Anterior cingulate cortex (tissue), 58 donors: ENCODE measurements at places on chromosomes 2 and 18.

DNA sequence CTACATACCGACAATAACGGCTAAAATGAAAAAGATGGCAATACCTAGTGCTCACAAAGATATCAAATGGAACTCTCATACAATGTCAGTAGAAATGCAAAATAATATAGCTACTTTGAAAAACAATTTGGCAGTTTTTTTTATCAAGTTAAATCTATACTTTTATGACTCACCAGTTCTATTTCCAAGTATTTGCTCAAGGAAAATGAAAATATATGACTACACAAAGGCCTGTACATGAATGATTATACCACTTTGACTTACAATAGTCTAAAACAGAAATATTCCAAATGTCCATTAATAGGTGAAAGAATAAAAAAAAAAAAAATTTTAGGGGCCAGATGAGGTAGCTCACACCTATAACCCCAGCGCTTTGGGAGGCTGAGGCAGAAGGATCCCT is 219.8 kb downstream of the ZRANB3 start:
- no peak for DNase-seq

DNA sequence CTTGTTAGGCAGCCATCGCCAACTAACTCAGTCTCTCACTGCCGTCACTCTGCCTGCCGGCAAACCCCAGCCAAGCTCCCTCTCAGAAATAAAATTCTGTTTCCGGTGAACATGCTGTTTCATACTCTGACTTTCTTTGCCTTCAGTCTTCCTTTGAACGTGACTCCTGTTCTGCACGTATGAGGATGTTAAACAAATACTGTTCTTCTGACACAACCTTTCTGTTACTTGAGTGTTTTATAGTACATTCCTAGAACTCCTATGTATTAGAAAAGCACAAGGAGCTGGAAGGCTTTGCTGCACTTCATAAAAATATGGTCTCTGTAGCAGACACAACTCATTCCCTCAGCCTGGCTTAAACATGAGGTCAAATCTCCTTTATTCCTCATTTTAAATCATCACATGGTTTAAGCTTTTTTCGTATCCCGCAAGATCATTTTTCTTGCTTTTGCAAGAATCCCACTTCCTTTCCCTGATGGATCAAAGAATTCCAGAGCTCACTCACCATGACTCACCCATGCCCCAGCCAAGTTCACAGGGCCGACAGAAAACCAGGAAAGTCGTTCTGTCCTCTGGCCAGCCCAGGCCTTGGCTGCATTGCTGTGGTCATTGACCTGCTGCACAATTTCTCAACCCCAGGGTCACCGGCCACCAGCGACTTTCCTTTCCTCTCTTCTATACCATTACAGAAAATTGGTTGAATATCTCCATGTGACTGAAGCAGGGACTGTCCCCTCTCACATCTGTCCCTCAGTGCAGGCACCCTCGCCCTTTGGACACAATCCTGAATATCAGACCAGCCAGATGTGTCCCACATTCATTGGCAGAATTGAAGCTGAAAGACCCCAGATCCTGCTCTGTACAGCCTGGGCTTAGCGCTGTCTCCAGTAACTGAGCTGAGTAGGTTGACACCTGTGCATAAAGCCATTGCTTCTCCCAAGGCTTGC is 183.1 kb upstream of the ARL4C start:
- DNase-seq: no peak

- no peak for DNase-seq
These were observed 64.9 kb downstream of the NCKAP5 start for GRCh38 chr2:133503323-133503722.

DNA sequence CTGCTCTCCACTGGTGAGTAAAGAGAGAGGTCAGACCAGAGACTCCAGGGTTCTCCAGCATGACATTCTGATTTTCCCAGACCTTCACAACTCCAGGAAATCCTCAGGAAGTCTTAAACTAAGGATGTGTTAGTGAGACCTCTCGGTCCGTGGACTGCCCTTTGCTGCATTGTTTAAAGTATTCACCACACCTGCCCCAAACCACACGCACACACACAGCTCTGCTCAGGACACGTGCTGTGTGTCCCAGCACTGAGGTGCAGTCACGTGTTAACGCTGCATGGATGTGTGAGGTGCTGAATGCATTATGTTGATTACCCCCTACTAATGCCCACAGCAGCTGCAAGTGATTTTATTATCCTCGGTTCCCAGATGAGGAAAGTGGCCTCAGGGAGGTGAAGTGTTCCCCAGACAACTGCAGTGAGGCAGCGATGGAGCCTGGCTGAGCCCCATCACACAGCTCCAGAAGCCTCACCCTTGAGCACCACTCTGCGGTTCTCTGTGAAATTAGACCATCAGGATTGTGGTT is 68.4 kb downstream of the TRAPPC12 start:
- no peak for DNase-seq

DNA sequence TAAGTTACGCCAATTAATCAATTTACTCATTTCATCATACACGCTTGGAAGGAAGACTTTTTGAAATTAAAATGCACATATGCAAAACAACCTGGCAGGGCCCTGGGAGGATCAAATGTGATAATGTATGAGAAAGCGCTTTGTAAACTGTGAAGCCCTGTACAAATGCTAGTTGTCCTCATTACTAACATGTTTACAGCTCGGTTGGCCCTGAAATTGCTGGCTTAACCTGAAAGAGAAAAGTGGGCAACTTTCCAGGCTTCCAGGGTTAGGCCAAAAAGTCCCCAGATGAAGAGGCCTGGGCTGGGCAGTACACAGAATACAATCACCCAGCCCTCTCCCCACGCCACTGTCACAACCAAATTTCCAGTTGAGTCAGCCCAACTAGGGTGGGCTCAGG is 60.2 kb downstream of the DNMT3A start:
- no peak for DNase-seq

DNA sequence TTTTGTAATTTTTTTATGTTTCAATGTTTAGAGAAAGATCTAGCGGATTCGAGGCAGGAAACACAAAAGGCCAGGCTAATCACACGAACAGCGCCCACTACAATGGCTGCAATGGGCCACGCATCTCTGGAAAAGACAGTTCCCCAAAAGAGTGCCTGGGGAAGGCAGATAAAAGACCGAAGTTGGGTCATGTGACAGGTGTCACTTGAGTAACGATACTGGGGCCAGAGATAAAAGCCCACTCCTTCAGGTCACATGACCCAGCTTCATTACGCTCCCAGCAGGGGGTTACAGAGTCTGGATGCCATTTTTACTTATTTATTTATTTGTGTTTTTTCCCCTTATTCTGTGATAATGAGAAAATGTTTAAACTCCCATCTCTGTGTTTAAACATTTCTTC is 95.4 kb downstream of the CDK15 start:
- DNase-seq: no peak

DNA sequence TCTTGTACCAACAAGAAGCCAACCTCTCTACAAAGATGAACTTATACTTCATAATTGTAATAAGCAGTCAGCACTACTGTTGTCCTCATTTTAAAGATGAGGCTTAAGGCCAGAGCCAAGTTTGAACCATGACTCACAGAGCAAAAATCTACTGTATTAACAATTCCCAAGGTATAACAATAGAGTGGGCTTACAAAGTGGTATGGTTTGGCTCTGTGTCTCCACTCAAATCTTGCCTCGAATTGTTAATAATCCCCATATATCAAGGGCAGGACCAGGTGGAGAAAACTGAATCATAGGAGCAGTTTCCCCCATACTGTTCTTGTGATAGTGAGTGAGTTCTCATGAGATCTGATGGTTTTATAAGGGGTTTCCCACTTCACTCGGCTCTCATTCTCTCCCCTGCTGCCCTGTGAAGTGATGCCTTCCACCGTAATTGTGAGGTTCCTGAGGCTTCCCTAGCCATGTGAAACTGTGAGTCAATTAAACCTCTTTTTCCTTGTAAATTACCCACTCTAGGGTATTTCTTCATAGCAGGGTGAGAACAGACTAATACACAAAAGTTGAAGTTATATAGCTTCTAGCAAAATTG is 19.5 kb downstream of the MRPL44 start:
- DNase-seq: no peak

DNA sequence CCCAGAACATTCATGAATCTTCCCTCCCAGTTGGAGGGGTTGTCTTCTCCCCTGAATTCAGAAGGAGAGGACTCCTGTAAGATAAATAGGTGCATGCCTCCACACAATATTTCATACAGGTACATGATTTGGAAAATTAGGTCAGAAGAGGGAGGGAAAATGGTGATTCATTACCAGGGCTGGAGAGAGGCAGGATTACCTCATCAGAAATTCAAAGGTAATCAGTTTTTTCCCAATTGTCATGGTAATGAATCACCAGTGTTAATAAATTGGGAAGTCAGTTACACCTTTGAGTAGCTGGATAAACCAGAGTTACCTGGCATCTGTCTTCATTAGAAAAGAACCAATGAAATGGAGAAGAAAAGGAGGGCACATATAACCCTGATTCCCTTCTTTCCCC is 128.5 kb downstream of the EN1 start:
- DNase-seq: no peak

DNA sequence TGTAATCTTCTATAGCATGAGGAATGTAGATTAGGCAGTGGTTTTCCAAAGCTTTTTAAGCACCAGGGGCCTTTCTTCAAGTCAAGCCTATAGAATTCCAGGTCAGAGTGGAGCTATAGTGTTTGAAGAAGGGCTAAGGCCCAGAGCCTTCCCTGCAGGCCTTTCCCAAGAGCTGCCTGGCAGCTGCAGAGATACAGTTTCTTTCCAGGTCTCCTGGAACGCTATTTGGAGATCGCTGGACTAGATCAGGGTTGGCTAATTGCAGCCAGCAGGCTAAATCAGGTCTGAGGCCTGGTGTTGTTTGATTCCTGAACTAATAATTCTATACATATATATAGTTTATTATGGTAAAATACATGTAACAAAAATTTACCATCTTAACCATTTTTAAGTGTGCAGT is 319.0 kb upstream of the SPRED2 start:
- DNase-seq: no peak

- DNase-seq: no peak
These were observed 990 bp downstream of the EPAS1 start for GRCh38 chr2:46298272-46298521.

DNA sequence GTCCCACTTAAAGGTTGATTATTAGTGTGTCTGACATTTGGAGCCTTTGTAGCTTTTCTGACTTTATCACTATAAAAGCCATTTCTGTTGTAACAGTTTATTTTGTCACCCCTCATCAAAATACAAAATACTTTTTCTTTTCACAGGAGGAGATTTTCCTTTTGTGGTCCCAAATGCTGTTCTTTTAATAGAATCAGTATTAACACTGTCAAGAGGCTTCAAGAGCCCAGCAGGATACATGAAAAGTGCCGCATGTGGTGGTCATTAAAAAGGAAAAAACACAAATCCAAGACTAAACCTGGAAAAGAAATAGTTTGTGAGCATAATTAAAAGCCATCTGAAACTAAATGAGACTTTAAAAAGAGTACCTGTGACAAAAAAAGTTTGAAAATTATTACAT is 515.7 kb downstream of the DCDC2C start:
- no peak for DNase-seq

DNA sequence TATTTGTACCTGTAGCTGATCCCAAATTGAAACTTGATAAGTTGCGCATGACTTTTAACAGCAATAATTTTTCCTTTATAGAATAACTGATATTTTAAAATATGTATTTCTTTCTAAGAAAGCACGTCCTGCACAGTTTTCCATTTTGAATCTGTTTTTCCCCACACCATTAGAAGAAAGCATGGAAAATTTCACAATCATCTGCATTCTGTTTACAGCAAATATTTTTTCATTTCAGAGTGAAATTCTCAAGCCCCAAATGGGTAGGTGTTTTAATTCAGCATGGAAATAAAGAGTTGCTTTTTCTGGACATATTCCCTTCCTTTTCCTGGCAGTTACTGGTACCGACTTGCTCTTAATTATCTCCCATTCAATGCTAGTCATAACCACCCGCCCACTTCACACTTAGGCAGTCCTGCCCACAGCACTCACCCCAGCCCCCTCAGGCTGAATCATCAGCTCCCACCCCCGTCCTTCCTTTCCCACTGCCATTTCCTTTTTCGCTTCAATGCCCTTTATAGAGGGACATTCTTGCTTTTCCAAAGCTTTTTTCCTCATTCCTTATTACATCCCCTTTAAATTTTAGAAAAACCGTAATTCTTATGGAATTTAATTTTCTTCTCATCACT is 89.2 kb upstream of the GLS start:
- no peak for DNase-seq

- DNase-seq: no peak
These were observed 269.6 kb upstream of the SIX3 start for GRCh38 chr2:44671916-44672315.
